EH (cell line): ENCODE measurements at places on chromosomes 5 and 9.

- DNase-seq = no peak
These were observed 16.2 kb downstream of the ANKH start for GRCh38 chr5:14855366-14855765.

GRCh38 chr9:123327697-123328100 is 28.3 kb upstream of the CRB2 start:
- no peak for DNase-seq

DNA sequence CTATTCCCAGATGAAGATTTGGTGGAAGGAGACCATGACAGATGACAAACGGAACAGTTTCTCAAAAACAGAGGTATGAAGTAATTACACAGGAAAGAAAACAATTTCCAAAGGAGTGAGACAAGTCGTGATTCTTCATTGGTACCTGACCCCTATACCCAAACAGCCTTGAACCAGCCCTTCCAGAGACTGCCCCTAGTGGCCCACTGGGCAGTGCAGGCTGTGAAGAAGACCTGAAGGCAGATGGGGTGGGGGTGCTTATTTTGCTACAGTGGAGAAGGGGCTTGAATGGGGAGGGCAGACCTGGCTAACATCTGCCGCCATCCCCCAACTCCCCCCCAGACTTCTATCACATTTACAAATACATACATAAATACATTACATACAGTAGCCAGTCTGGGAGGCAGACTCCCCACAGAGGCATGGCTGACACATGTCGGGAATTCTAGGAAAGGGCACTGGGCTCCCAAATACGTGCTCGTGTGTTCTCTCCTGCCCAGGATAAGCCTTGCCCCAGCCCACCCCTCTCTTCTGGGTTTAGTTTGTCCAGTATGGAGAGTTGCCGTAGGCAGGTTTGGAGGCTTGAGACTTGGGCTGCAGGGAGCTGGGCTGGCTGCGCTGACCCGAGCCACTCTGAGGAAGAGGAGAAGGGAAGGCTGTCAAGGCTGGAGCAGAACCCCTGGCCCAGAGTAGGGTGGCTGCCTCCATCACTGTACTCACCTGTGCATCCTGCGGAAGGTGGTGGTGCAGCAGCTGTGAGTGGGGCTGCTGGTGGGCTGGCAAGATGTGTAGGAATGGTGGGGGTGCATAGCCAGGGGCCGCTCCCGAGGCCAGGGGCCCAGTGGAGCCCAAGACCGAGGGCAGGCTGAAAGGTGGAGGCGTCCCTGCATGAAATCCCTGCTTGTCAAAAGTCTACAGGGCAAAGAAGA is 105.3 kb downstream of the UBE2R2 start:
- peak; percentile 34 for DNase-seq

- DNase-seq = no peak
These were observed 19.3 kb downstream of the FGF18 start for GRCh38 chr5:171438738-171439137.

DNA sequence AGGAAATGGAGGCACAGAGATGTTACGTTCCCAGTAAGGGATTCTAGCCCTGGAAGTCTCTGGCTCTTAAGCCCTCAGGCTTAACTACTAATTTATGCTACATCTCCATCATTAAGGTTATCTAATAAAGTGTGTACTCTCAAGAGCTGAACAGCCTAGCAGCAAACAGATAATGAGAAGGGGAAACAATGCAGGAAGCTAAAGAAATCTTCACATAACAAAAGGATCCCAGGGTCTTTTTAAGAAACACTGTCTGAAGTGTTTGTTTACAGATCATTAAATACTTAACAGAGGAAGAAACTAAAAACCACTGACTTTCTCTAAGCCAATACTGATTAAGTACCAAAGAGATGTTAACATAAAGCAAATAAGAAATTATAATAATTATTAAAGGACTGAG is 129.0 kb downstream of the PAPPA start:
- no peak for DNase-seq

GRCh38 chr5:6788956-6789649 is 75.9 kb downstream of the TENT4A start:
- DNase-seq = no peak

GRCh38 chr5:1291611-1292080 is 3.2 kb downstream of the TERT start:
- no peak for DNase-seq

DNA sequence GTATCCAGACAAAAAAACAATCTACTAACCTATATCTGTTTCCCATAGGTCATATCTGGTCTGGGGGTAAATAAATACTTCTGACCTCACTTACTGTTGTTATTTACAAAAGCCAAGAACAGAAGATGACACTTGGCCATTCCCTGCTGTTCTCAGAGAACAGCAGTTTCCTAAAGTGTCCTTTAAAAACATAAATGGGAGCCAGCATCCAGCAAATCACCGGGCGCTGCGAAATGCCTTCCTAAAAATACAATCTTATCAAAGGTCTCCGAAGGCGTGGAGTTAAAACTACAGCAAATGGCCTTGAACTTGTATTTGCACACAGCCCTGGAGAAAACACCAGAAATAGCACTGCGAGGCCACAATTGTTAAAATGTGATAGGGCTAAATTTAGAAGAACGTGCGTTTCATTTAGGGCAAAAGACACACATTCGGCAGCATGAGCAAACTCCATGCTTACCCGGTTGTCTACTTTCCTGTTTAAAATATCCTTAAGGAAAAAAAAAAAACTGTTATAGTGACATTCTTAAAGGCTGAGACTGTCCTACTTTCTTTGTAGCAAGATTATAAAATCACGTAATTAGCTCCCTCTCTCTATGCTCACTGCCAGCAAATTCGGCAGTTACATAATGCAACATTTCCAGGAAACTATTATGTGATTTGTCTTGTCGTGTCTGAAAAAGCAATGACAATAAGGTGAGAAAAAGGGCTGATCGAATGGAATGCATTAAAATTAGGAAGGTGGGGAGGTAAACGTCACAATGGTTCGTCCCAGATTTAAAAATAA is 1.5 kb downstream of the NFIL3 start:
- DNase-seq = peak; percentile 80

DNA sequence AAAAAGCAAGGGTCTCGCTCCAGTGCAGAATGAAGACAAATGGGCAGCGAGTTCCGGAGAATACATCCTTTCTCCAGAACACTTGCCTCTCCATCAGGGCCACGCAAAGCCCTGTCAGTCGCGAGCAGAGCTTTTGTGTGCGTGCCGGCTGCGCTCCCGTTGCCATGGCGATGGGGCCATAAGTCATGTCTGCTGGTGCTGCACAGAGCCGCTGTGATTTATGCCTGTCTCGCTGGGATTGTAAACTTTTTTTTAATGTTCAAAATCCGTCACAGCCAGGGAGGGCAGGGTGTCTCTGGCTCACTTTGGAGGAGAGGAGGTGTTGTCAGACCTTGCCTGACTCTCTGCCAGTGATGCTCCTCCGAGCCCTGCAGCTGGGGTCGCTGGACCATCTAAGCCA is 272.7 kb downstream of the TRIM32 start:
- DNase-seq = peak; percentile 53

GRCh38 chr9:117839862-117840261 is 135.7 kb downstream of the TLR4 start:
- no peak for DNase-seq

- no peak for DNase-seq
These were observed 58.3 kb downstream of the NRG2 start for GRCh38 chr5:139984816-139985215.

DNA sequence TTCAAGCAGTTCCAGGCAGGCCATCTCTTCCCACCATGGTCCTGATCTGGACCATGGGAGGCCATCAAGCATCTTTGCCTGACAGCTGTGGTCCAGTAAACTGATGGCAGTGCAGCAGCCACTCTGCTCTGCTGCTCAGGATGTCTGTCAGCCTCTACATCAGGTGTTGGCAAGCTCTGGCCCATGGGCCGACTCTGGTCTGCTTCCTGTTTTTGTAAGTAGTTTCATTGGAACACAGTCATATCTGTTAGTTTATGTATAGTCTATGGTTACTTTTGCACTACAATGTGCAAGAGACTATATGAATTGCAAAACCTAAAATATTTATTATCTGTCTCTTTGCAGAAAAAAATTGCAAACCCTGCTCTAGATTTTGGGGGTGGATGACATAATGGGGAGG is 225.0 kb downstream of the KCTD16 start:
- DNase-seq = no peak

- DNase-seq = no peak
These were observed 29.1 kb upstream of the LRRC14B start for GRCh38 chr5:162190-162564.

GRCh38 chr5:61328791-61329549 is 3.1 kb upstream of the ZSWIM6 start:
- no peak for DNase-seq

GRCh38 chr5:82160948-82161347 is 117.2 kb downstream of the RPS23 start:
- peak; percentile 74 for DNase-seq

DNA sequence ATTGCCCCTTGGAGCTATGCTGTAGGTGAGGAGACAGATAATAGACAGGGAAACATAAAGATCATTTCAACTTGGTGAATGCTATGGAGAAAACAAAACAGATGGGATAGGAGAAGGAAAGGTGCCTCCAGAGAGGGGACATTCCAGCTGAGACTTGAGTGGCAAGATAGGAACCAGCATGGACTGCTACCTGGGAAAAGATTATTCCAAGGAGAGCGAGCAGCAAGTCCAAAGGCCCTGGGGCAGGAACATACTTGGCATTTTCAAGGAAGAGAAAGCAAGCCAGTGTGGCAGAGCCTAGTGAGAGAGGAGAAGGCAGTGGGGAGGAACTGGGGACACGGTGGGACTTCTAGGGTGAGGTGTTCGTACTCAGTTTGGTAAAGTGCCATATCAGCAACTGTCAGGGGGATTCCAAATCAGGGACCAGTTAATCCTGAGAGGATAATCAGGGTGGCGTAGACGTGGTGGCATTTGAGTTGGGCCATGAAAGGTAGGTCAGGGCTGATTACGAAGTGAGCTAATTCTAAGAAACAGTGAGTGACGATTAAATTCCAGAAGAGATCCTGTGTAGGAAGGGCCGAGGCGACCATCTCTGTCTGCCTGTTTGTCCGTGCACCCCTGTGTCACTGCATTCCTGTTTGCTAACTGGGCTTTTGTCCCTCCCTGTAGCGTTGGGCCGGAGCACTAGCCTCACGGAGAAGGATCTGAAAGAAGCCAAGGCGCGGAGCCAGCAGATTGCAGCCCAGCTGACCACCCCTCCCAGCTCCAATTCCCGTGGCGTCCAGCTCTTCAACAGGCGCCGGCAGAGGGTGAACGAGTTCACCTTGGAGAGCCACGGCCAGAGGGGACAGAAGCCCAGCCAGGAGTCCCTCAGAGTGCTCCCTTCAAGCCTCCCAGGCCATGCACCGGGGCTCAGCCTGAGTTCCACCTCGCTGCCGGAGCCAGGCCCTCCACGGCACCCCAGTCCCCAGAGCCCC is 7.1 kb downstream of the SYNPO start:
- no peak for DNase-seq

- no peak for DNase-seq
These were observed 275.2 kb downstream of the CWC27 start for GRCh38 chr5:65043843-65044359.

GRCh38 chr5:128213340-128213739 is 129.8 kb downstream of the SLC12A2 start:
- DNase-seq = peak; percentile 70

GRCh38 chr5:17360879-17361278 is 137.2 kb upstream of the TAF11L2 start:
- no peak for DNase-seq

GRCh38 chr5:179281694-179282093 is 63.6 kb downstream of the ADAMTS2 start:
- DNase-seq = no peak

DNA sequence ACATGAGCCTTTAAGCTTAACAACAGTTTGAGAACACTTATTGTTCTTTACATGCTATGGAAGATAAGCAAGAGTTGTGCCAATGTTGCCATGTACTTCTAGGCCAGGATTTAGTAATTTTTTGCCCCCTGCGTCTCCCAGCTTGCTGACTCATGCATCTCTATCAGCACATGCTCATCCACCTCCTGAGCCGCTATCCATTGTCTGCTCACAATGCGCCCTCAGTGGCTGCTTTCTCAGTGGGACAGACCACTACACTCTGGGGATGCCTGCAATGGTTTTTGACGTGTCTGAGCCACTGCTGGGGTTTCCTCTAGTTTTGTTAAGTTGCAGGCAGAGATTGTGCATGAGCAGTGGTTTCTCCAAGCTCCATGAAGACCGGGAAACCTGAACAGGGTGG is 50.9 kb upstream of the PHF2 start:
- DNase-seq = no peak

- peak; percentile 28 for DNase-seq
These were observed 62.6 kb upstream of the SLC25A51 start for GRCh38 chr9:37966412-37967013.

DNA sequence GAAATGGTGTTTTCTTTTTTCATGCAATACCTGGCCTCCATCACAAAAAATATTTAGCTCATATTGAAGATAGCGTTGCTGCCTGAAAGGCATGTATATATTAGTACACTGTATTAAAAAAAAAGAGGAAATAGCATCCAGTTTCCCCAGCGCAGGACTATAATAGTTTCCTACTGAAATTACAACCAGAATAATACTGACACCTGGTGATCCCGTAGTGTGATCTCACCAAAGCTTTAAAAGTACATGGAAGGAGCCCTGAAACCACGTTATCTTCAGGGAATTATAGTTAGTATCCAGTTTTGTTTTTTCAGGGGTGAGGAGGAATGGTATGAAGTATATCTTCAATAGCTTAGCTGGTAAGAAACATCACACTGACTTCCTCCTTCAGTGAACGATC is 264.9 kb downstream of the CD180 start:
- no peak for DNase-seq

GRCh38 chr9:70257502-70257901 is 1.3 kb upstream of the SMC5 start:
- no peak for DNase-seq

DNA sequence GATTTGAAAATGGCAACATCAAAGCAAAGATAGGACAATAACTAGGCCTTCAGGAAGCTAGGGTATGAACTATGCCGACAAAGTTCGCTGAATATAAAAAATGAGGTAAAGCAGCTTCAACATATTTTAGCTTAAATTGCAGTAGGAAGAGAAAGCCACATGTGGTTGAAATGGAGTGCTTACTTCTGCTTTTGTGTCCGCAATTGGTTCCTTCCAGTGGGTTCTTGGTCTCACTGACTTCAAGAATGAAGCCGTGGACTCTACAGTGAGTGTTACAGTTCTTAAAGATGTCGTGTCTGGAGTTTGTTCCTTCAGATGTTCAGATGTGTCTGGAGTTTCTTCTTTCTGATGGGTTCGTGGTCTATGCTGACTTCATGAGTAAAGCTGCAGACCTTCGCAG is 95.2 kb downstream of the APTX start:
- no peak for DNase-seq
